ELF-1 (cell line): ENCODE measurements at places on chromosomes 7 and 10.
A peak's percentile ranks its signal among the peaks of the same experiment; 100 is the strongest.

GRCh38 chr10:119801176-119801575, 71.5 kb downstream of the MCMBP start:
- DNase-seq = no peak

- DNase-seq = no peak
Measured at GRCh38 chr10:124324451-124324850, 94.3 kb downstream of the OAT start.

GRCh38 chr10:120599200-120599724, 142.2 kb downstream of the PLPP4 start:
- DNase-seq = no peak

DNA sequence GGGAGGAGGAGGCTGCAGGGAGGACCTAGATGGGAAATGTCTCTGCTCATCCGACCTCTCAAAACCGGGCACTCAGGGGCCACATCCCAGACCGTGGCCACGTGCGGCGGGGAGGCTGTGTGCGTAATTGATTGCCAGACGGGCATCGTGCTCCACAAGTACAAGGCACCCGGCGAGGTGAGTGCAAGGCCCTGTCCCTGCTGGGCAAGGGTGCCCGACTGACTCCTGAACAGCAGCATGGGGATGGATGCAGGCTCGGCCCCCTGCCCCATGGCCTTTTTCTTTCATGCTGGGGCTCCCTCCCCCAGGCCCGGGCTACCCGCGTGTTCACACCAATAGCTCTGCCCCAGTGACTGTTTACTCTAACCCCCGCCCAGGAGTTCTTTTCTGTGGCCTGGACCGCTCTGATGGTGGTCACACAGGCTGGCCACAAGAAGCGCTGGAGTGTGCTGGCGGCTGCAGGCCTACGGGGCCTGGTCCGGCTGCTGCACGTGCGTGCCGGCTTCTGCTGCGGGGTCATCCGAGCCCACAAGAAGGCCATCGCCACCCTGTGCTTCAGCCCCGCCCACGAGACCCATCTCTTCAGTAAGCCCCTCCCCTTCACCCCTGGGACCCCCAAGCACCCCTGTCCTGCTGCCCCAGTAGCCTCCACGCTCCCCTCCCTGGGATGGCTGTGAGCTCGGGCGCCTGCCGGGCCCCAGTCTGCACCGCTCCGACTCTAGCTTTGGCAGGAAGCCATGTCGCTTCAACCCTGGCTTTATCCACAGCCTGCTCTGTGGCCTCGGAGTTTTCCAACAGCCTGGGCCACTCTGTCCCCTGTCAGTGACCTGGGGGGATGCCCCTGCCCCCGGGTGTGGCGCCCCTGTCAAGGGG, 3.9 kb downstream of the LRWD1 start:
- no peak for DNase-seq

DNA sequence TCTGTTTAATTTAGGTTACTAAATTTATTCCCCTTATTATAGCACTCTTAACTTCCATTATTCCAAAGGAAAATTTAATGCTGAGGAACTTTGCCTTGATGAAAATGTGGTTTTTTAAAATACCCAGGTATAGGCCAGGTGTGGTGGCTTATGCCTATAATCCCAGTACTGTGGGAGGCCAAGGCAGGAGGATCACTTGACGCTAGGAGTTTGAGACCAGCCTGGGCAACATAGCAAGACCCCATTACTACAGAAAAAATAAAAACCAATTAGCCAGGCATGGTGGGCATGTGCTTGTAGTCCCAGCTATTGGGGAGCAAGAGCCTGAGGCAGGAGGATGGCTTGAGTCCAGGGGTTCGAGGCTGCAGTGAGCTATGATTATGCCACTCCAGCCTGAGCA, 32.4 kb downstream of the TMEM243 start:
- DNase-seq = no peak

- no peak for DNase-seq
Measured at GRCh38 chr7:94216944-94217461, 177.7 kb upstream of the COL1A2 start.

- DNase-seq = no peak
Measured at GRCh38 chr7:154744861-154745258, 258.1 kb downstream of the PAXIP1 start.

DNA sequence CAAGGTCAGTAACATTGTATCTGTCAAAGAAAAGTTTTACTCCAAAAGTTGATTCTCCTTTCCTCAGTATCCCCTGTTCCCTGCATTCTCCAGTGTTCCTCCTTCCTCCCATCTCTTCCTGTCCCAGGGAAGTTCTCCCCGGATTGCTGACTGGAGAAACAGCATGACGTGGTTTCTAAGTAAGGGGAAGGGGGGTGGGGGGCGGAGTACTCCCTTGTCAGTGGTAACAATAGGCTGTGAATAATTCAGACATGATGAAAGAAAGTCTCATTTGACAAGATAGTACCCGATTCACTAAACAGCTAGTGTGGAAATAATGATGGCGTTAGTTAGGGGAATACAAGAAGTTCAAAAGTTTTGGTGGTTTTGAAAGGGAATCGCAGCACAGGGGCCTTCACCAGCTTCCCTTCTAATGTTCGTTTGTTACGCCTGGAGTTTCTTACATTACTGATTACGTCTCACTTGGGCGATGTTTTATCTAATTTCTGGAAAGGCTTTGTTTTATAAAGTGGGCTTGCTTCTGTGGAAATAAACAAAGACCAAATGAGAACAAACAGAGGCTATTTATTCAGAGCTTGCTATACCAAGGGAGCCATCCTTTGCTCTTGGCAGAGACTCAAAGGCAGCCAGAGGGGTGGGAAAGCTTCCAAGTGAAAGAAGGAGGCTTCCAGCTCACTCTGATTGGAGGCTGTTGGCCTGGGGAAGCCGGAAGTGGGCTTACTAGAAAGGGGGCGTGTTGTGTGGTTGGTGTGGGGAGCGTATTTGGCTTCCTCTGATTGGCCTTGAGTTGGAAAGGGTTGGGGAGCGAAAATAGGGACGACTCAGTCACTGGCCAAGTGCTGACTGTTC, 453.7 kb downstream of the SDK1 start:
- peak; percentile 29 for DNase-seq

DNA sequence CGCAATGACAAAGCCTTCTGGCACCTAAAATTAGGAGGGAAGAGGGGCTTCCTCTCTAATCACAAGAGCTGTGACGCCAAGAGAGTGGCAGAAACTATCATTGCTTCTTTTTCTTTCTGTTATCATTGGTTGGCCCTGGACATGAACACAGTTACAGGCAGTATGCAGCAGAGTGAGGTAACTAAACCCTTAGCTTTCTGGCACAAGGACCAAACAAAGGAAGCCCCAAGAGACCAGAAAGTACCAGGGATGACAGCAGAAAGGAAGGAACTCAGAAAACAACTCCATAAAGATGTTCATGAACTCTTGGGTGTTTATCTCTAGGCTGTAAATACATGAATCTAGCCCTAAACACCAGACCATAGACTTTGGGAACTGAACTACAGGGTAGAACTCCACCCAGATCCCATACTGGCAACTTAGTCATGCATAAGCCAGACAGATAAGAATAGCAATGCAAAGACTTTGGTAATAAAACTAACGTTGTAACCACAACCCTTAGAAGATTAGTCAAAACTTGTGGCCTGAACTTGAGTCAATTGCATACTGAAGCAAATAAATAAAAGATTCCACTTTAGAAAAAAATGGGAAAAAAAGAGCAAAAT, 195.7 kb upstream of the PTN start:
- DNase-seq = no peak

DNA sequence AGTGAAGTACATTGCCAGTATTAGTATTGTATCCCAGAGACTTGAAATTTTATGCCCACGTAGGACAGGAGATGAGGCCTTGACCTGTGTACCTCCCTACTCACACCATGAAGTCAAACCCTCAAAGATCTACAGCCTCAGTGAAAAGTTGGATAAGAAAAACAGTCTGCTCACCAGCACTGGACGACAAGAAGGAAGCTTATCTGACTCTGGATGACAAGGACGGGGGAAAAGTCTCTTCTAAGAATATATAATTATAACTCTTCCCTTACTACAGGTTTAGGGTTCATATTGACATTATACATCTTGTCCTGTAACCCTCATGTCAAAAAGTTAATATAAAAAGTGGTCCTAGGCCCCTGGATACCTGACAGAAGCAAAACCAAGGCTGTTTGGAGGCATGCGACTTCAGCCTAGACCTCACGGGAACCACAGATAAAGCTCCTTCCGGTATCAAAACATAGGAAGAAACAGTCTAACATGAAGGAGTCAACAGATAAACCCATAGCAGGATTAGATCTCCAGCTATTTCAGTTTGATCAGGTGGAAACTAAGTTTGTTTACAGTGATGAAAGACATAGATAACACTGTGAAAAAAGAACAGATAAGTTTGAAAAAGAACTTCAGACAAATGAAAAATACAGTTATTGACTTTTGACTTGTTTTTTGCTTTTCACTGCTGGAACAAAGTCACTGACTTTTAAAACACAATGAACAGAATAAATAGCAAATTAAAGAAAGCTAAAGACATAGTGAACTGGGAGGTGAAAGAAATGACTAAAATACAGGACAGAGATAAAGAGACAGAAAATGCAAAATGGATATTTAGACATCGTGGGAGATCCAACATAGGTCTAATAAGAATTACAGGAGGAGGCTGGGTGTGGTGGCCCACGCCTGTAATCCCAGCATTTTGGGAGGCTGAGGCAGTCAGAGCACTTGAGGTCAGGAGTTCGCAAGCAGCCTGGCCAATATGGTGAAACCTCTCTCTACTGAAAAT, 145.9 kb downstream of the PHTF2 start:
- DNase-seq = no peak

GRCh38 chr10:93475871-93476270, 6.3 kb downstream of the MYOF start:
- peak; percentile 54 for DNase-seq

GRCh38 chr7:49397750-49398149, 375.7 kb upstream of the VWC2 start:
- no peak for DNase-seq

GRCh38 chr10:71078454-71079145, 133.8 kb upstream of the UNC5B start:
- DNase-seq = peak; percentile 0

GRCh38 chr7:143385891-143386781, 5.0 kb downstream of the ZYX start:
- no peak for DNase-seq

DNA sequence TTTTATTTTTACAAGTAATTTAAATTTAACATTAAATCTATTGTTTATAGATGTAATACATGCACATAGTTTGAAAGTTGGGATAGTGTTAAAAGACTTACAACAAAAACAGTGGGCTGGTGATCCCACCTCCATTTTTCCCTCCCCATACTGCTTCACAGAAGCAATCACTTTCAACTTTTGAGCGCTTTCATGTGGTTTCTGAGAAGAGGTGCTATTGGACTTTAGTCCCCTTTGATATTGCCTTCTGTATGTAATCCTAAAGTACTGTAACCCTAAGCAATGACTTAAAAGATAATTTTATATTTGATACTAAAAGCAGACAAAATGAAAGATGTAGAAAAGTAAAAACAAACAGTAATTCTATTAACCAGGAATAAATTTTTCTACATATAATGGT, 88.1 kb upstream of the FAM171A1 start:
- DNase-seq = no peak

DNA sequence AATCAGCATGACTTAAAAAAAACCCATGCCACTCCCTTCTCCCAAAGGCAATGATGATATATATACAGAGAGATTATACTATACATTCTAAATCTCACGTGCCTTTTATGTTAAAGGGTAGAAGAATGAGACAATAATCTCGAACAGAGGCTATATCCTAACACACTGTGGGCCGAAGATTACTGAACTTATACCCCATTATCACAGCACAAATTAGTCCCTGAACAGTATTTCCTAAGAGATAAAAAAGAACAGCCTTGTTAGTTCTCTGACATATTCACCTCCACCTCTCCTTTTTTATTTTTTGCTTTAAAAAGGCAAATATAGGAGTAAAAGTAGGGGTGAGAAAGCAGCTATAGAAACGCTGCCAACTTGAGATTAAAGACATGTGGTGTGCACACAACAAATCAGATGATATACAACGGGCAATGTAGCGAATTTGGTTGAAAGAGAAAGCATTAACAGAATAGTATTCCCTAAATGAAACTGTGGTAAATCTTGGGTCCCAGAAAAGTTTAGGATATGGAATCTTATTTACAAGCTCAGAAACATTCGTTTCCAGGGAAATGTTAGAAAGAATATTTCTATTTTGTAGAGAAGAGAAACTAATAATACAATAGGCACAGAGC, 69.5 kb downstream of the JMJD1C start:
- DNase-seq = no peak

DNA sequence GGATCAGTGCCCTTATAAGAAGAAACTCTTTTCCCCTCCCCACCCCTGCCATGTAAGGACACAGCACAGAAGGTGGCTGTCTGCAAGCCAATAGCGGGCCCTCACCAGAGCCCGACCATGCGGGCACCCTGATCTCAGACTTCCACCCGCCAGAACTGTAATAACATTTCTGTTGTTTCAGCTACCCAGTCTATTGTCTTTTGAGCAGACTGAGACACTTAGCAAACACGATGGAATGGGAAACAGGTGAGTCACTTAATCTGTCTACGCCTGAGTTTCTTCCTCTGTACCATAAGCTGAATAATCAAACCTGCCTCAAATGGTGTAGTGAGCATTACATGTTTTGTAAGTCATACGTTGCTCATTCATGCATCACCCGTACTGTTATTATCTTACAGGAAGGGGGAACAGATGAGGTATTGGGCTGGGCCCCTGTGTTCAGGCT, 58.2 kb downstream of the STRA8 start:
- DNase-seq = no peak

DNA sequence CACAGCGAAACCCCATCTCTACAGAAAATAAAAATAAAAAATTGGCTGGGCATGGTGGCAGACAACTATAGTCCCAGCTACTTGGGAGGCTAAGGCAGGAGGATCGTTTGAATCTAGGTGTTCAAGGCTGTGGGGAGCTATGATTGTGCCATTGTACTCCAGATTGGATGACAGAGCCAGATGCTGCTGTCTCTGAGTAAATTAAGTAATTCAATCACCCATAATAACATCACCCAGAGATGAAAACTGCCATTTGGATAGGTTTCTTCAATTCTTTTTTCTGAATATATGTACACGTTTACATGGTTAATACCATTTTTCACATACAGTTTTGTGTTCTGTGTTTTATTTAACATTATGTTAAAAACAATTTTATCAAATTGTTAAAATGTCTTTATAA, 79.3 kb downstream of the WIPF3 start:
- DNase-seq = no peak

DNA sequence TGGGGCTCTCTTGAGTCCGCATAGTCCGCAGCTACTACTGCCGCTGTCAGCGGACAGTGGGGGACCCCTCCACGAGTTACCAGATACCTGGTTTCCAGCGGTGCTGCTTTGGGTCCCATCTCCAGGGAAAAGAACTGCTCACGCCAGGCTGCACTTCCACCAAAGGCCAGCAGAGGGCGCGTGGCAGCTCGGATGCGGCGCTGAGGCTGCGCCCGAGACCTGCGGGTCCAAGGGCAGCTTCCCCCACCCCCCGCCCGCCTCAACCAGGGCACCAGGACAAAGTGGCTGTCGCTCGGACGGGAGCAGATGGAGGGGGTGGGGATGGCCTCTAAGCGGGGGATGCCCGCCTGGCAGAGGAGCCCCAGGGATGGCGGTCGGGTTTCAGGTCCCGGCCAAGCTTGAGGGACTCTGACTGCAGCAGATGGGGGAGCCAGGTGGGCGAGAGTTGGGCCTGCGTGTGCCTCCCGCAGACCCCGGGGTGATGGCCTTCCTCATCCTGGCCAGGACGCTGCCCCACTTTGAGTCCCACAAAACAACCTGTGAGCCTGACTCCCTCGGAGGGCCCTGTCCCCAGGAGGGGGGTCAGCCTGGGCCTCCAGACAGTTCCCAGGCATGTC, 23.8 kb upstream of the ZNF735 start:
- DNase-seq = peak; percentile 25
